ENCODE measurements at places on chromosomes 5 and 9. TPM values are rescaled to one million over a fixed set of nuclear protein-coding genes. Genes with fewer than 3 reads are reported as not detected.

The TAF11L10 gene
- not detected for total RNA-seq

The IGFBPL1 gene
- total RNA-seq: 0.95 TPM

The TMEM171 gene
- 0.96 TPM for total RNA-seq

DNA sequence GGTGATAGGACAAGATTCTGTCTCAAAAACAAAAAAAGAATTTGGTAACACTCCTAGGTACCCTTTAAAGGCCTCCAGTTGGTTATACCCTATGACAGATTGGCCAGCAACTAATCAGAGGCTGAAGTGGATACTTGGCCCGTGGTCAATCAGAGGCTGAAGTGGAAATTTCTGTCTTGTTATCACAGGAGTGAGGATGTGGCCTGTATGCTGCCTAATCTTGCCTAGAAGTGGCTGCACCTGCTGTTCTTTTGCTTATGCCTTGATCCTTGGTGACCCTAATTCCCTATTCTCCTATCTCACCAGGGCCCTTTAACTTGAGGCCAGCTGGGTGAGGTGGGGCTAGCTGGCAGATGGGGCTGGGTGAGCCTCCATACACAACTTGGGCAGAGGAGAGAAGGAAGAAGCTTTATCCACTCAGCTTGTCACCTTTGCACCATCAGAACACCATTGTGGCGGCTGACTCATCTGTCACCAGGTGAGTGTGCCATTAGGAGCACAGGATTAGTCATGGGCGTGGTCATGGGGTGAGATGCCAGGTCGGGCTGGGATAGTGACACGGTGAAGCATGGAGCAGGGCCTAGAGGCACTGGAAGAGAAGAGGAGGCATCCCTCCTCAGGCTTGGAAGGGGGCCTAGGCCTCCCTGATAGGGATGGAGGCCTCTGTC, 41.5 kb downstream of the SAR1B start:
- no peak for DNase-seq

Data from MG63 (cell line).